IMR-90 (cell line): ENCODE measurements at places on chromosomes 13 and 19. TPM values are rescaled to one million over a fixed set of nuclear protein-coding genes. Genes with fewer than 3 reads are reported as not detected.

Gene IFI30
- 2.3 and 4.0 TPM in 2 replicates for polyA plus RNA-seq

Gene HDGFL2
- 48.5 and 53.0 TPM in 2 replicates for polyA plus RNA-seq

Gene MUC16
- not detected in 2 replicates for polyA plus RNA-seq

DNA sequence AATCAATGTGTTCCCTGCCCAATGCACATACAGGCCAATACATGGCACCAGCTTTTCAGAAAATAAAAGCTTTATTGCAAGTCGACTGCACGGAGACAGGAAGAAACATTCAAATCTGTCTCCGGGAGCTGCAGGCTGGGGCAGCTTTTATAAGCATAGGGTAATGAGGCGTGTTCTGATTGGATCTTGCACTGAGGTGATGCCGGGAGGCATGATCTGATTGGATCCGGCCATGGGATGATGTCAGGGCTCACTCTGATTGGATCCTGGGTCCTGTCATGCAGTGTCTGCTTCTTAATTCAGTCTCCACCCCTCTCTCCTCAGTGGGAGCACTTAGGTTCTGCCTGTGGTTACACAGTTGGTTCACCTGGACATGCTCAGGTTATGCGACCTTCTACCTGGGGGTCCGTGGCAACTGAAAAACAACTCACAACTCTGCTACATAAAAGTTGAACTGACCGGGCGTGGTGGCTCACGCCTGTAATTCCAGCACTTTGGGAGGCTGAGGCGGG is 11.8 kb upstream of the FBN3 start:
- DNase-seq: no peak
